ENCODE measurements at places on chromosomes 16 and 17. TPM values are rescaled to one million over a fixed set of nuclear protein-coding genes. Genes with fewer than 3 reads are reported as not detected.

GRCh38 chr16:16960785-16961184 lies 510.0 kb downstream of the XYLT1 start:
- no peak for DNase-seq

- DNase-seq = no peak
Measured at GRCh38 chr17:36092230-36092629, 2.3 kb upstream of the CCL3 start.

The ATP1B2 gene
- not detected for total RNA-seq

GRCh38 chr16:84795329-84796053 lies 24.3 kb upstream of the CRISPLD2 start:
- DNase-seq = no peak

- no peak for DNase-seq
Measured at GRCh38 chr17:79221597-79221996, 147.0 kb downstream of the ENGASE start.

The KRT33B gene
- not detected for total RNA-seq

GRCh38 chr16:47727131-47727530 lies 266.0 kb downstream of the PHKB start:
- no peak for DNase-seq

GRCh38 chr16:81547194-81547938 lies 102.8 kb downstream of the CMIP start:
- no peak for DNase-seq

- no peak for DNase-seq
Measured at GRCh38 chr16:1154291-1154886, 1.5 kb downstream of the CACNA1H start.

DNA sequence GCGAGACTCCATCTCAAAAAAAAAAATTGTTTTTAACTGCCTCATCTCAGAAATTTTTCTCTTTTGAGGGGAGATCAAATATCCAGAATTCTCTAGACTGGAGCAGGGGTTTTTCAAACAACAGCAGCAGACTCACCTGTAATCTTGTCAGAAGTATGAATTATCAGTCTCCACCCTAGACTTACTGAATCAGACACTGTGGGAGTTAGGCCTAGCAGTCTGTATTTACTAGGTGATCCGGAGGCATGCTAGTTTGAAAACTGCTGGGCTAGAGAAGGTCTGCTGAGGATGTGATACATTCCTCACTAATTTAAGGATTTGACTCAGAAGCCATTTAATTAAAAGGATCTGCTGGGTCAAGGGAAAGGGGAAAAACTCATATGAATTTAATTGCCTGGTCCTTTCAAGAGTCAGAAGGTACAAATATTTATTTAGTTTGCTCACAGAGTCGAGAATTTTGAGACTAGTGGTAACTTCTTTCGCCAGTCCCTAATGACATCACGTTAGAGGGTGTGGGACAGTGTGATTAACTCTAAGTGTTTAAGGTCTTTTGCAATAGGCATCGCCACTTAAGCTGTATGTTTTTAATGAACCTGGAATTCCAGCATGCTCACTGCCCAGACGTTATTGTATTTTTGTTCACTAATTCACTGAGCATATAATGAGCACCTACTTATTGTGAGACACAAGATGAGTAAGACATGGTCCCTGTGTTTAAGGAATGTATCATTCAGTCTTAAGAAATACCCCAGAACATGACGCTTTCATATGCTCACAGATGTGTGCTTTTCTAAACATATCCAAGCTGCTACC lies 14.2 kb downstream of the ATP6V0A1 start:
- DNase-seq = peak; percentile 7

The FN3KRP gene
- total RNA-seq = 19.1 TPM

DNA sequence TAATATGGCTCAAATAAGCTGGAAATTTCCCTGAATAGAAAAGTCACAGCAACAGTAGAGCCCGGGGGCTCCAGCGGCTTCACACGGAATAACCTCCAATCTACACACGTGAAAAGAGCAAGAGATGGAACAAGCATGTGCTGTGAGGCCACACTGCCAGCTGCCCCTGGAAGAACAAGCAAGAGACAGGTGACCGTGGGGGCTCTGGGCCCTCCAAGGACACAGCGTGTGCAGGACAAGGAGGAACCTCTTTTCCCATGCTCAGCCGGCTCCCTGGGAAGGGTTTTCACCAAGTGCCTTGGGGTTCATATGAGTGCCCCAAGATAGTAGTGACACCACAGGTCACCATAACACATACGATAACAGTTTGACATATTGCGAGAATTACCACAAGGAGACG lies 110.2 kb upstream of the ZNF750 start:
- DNase-seq = no peak

- no peak for DNase-seq
Measured at GRCh38 chr17:14451729-14452191, 150.9 kb downstream of the HS3ST3B1 start.

DNA sequence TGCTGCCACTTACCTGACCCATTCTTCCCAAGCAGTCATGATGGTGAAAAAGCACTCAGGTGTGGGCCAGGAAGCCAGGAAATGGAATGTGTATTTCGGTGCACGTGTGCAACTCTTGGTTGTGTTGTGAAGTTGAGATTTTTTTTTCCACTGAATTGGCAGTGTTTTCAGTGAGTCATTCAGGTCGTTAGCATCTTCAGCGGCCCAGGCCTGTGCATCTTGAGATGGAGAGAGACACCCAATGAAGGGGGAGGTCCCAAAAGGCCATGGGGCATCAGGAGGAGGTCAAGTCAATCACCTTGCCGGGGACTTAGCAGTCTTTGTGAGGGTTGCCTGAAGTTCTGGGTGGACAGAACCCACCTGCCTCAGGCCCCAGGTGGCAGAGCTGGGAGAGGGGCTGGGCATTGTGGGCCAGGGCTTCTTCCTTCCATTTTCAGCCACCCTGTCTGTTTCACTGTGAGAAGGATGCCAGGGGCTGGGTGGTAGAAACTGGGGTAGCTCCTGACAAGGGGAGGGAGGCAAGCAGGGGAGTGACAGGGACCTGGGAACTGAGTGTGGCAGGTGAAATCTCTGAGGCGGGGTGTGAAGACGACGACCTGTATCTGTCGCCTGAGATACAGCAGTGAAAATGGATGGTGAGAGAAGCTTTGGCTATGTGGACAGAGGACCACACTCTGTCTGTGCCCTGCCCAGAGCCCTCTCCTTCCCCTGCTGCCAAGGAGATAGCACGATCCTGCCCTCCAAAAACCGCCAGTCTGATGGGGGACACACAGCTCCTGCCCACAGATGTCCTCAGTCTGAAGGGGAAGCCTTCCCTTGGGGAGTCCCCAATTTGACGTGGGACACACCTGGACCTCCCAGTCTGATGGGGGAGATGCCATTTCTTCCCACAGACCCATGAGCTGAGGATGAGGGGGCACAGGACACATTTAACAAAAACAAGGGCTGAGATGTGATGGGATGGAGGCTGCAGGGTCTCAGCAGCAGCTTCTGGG lies 11.9 kb downstream of the TBKBP1 start:
- DNase-seq = no peak

- peak; percentile 92 for DNase-seq
Measured at GRCh38 chr17:35747540-35748017, 5.5 kb downstream of the GAS2L2 start.

The FBXW10 gene
- total RNA-seq = not detected

- DNase-seq = no peak
Measured at GRCh38 chr17:42296012-42296411, 7.7 kb downstream of the STAT5A start.

DNA sequence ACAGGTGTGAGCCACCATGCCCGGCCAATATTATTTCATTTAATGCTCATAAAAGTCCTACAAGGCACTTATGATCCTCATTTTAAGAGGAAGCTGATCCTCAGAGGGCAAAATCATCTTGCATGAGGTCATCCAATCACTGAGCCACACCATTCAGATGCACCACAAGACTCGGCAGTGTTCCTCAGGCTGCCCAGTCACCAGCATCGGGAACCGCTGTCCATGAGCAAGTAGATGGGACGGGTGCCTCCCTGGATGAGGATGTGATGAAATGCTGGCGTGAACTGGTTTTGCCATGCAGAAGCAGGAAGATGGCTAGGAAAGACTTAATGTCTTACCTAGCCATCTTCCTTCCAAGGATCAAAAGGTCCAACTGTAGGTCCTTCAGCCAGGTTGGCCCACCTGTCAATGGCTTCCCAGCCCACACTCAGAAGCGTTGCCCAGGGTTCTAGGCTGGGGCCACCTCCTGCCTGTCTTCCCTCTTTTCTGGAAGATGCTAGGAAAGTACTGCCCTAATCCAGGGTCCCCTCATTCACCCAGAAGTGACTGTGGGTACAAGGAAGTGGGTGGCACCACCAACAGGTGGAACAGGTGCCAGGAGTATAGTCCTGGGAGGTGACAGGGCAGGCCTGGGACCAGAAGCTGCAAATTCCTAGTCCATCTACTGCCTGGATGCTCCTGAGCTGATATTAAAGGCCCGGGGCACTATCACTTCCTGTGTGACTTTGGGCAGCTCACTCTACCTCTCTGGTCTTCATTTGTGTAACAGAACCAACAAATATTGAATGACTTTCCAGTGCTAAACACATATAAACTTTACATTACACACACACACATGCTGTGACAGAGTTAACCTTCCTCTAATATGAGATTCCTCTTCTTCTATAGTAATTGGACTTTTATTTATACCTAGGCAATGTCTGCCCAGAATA lies 32.2 kb upstream of the CRYBA1 start:
- no peak for DNase-seq

- peak; percentile 87 for DNase-seq
Measured at GRCh38 chr17:31067691-31068184, 27.0 kb upstream of the NF1 start.

The TVP23A gene
- total RNA-seq = not detected

The NCOR1 gene
- total RNA-seq = 140 TPM

The HYDIN gene
- 0.17 TPM for total RNA-seq

The IL17C gene
- not detected for total RNA-seq

GRCh38 chr16:27816561-27816960 lies 247.0 kb downstream of the GSG1L start:
- DNase-seq = no peak

Data from dermis blood vessel endothelial cell (primary cell).